Right forelimb (tissue), 1 donor: ENCODE measurements at places on chromosomes 7 and 10.
A peak's percentile ranks its signal among the peaks of the same experiment; 100 is the strongest.

DNA sequence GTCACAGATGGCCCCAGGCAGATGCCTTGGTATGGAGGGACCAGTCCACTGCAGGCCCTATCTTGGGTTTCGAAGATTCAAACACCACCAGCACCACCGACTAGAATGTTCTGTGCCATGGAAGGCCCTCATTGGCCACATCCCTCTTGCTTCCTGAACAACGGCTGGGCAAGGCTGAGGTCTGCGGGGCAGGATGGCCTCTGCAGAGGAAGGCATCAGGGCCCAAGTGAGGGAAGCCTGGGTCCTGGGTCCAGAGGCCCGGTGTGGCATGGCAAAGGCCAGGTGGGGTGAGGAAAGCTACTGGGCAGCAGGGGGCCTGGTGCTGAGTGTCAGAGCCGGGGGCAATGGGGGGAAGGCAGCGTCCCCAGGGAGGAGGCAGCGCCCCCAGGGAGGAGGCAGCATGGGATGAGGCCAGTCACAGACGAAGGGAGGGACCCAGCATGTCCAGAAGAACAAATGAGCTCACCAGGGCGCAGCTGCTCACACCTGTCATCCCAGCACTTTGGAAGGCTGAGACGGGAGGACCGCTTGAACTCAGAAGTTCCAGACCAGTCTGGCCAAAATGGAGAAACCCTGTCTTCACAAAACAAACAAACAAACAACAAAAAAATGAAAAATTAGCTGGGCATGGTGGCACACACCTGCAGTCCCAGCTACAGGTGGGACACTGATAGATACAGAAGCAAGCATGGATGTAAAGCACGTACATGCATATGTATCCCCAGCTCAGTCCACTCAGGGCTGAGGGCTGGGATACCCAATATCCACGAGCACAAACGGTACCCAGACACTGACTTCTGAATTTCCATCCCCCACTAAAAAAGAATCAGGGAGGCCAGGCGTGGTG, 64.4 kb downstream of the PROSER2 start:
- DNase-seq, result no peak

GRCh38 chr7:73971704-73972341, 56.1 kb upstream of the ELN start:
- DNase-seq, result no peak

DNA sequence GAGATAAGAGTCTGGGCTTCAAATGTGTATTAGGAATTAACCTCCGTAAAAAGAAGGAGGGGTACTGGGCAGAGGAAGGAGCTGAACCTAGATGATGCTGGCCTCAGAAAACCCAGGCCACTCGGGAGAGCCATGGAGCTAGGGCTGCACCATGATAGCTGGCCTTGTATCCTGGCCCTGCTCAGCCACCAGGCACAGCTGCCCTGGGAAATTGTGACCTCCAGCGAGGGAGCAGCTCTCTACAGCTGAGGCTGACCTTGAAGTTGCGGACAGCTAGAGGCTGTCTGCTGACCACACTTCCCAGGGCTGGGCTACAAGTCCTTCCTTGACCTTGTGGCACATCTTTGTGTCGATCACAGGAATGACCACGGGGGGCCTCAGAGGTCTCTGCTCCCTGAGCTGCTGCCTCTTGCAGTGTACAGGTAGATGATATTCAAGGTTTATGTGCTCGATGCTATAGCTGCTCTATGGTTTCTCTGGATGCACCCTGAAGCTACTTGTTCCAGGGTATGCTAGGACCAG, 38.3 kb upstream of the SLC35B4 start:
- DNase-seq, result no peak

GRCh38 chr10:35498693-35499092, 106.4 kb upstream of the GJD4 start:
- DNase-seq, result no peak

DNA sequence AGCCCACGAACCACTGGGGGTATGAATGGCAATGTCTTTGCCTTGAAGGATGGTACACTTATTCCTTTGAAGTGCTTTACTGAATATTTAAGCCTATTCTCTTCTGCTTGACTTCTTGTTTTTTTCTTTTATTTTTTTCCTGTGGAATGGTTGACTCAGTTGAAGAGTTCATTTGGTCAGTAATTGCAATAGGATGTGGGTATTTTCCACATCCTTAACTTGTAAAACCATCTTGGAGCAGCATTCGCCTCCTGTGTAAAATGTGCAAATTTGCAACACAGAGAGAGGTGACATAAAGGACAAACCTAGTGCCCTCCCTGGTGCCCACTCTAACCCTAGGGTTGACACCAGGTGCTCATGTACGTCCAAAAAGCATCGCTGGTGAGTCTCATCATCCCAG, 347.0 kb downstream of the GATA3 start:
- DNase-seq, result no peak

- no peak for DNase-seq
Measured at GRCh38 chr7:110803602-110804143, 287.3 kb upstream of the LRRN3 start.

- no peak for DNase-seq
Measured at GRCh38 chr7:116259156-116259870, 49.0 kb downstream of the TES start.

DNA sequence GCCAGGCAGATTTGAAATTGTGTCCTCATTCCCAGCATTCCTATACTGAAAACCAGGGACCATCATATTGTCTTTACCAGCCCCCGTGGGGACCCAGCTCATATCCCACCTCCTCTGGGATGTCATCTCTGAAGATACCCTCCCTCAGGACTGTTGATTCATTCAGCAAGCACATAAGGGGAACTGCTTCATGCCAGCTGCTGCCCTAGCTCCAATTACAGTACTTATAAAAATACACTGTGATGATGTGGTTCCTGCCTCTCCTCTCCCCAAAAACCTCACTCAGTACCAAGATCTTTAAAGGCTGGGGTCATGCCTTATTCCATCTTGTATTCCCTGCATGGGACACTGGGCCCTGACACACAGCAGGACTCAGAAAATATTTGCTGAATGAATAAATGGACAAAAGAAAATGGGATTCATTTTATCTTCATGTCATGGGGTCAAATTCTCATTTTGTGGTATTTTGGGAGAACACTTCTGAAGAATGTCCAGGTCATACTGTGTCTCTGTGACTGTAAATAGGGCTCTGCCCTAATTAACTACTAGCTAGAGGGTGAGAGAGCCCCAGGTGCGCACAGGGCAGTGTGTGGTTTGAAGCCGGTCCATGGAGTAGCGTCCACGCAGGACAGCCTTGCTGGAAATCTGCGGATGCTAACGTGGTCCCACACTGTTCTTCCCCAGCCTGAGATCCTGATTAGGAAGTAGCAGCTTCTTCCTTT, 29.0 kb upstream of the DAGLB start:
- no peak for DNase-seq

DNA sequence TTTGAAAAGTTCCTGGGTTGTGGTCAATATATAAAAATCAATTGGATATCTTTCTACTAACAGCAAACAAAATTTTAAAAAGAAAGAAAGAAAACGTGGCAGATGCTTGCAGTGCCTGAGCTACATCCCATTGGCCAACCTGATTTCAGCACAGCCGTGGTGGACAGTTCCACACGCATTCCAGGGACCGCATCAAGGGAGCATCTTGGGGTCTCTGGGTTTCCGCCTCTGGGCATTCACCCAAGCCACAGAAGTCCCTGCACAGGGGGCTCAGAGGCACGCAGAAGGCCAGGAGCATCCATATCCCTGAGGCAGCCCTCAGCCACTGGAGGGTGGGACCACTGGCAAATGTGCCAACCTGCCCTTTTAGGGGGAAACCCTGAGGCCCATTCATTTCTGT, 254.5 kb upstream of the RNF32 start:
- DNase-seq, result no peak

DNA sequence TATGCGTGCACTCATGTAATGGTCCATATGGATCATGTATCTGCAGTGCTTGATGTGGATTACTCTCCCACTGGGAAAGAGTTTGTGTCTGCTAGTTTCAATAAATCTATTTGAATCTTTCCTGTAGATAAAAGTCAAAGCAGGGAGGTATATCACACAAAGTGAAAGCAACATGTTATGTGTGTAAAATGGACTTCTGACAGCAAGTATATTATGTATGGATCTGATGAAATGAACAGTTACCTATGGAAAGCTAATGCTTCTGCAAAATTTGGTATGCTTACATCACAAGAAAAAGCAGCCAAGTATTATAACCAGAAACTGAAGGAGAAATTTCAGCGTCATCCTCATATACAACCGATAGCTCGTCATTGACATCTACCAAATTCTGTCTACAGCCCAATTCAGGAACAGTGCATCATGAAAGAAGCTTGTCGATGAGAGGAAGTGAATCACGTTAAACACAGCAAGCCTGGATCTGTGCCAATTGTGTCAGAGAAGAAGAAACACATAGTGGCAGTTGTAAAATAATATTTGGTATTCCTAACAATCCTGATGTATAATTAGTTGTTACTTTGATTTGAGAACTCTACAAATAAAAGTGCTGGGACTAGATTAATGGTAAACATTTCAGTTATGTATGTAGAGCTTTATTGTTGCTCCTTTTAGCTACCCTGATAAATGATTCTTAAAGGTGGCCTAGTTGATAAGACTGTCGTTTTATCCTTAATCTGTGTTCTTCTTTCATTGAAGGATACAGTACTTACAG, 14.2 kb upstream of the SYPL1 start:
- no peak for DNase-seq

- DNase-seq, result no peak
Measured at GRCh38 chr10:50417486-50417885, 166.2 kb upstream of the ASAH2 start.

GRCh38 chr10:81116201-81116600, 578.5 kb downstream of the SH2D4B start:
- no peak for DNase-seq

DNA sequence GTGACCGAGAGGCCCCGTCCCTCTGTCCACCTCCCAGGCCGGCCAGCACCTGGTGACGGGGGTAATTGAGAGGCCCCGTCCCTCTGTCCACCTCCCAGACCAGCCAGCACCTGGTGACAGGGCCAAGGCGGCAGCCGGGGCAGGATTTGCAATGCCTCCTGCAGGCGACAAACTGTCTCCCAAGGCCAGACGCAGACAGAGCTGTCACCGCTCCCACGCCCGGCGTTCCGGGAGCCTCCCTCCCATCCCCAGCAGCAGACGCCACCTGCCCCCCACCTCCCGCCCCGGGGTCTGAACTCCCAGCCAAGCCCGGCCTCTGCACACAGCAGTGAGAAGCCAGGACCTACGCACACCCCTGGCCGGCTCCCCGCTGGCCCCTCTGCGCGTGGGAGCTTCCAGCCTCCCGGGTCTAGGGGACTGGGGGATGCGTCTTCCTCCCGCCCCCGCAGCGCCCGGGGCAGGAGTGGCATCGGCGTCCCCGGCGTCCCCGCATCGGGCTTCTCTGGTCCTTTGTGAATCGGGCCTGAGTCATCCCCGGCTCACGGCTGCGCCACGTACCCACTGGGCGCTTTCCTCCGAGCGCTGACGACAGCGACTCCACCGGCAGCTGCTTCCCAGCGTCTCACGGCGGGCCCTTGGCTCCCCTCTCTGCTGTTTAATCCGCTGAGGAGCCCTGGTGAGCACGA, 95.1 kb upstream of the DIP2C start:
- DNase-seq, result peak; percentile 77
